ENCODE measurements at places on chromosomes 1 and 21.

- no peak for DNase-seq
Observed at GRCh38 chr1:89883030-89883379, 62.2 kb downstream of the LRRC8D start.

- peak; percentile 97 for DNase-seq
Observed at GRCh38 chr1:243944429-243945160, 94.6 kb upstream of the AKT3 start.

- peak; percentile 91 for DNase-seq
Observed at GRCh38 chr1:81414488-81415015, 386.2 kb upstream of the ADGRL2 start.

DNA sequence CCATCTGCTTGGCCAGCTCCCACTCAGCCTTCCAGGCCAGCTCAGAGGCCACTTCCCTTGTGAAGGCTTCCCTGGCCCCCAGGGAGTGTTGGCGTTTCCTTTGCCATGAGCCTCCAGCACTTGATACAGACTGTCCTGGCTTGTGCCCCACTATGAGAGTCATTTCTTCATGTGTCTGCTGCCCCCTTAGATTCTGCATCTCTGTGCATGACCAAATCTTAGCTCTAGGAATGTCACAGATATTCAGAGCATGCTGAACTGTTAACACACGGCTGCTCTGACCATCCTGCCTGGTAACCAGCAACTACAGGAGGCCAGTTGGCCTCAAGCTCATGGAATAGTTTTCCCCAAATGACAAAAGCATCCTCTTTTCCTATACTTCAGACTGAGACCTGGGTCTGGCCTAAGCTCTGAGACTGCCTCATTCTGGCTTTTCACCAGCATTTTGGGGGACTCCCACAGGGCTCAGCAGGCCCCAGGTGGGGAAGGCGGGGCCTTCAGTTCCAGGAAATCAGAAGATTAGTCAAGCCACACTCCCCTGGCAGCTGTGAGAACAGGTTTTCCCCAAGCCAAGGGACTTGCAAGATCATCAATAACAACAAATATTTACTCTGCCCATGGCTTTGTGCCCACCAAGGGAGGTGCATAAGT lies 182.6 kb upstream of the EDN2 start:
- no peak for DNase-seq

GRCh38 chr1:23699280-23700179 lies 7.9 kb downstream of the RPL11 start:
- DNase-seq = peak; percentile 61

DNA sequence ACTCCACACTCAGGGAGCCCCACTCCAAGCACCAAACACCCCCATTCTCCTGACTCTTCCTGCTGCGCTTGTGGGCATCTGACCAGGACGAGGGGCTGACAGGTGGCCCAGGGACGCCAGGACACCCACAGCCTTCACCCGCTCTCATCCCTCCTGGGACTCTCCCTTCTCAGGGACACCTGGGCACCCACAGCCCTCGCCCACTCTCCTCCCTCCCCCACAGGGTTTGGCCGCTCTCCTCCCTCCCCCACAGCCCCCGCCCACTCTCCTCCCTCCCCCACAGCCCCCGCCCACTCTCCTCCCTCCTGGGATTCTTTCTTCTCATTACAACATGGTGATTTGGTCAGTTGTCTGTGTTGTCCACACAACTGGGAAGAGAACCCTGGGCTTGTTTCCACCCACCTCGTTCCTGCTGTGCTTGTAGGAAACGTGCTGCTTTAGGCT lies 43.4 kb downstream of the PRDM15 start:
- no peak for DNase-seq

GRCh38 chr1:60427701-60428100 lies 354.1 kb upstream of the C1orf87 start:
- DNase-seq = no peak

DNA sequence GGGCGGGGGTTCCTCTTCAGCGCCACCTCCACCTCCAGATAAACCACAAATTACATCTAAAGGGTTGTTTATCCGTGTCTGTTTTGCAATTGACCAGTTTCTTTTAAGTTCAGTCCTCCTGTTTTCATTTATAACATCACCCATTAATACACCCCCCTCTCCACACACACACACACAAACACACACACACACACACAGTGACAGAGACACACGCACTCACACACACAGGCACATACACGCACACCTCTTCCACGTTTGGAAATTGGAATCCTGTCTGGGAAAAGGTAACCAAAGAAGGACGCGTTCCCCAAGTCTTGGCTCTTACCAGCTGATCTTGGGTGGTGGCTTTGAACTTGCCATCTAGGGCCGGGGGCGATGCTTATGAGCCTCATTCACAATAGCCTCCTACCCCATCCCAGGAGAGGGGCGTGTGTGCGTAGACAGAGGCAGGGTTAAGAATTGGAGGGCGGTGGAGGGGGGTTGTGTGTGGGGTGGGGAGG lies 442 bp upstream of the CSMD2 start:
- no peak for DNase-seq

DNA sequence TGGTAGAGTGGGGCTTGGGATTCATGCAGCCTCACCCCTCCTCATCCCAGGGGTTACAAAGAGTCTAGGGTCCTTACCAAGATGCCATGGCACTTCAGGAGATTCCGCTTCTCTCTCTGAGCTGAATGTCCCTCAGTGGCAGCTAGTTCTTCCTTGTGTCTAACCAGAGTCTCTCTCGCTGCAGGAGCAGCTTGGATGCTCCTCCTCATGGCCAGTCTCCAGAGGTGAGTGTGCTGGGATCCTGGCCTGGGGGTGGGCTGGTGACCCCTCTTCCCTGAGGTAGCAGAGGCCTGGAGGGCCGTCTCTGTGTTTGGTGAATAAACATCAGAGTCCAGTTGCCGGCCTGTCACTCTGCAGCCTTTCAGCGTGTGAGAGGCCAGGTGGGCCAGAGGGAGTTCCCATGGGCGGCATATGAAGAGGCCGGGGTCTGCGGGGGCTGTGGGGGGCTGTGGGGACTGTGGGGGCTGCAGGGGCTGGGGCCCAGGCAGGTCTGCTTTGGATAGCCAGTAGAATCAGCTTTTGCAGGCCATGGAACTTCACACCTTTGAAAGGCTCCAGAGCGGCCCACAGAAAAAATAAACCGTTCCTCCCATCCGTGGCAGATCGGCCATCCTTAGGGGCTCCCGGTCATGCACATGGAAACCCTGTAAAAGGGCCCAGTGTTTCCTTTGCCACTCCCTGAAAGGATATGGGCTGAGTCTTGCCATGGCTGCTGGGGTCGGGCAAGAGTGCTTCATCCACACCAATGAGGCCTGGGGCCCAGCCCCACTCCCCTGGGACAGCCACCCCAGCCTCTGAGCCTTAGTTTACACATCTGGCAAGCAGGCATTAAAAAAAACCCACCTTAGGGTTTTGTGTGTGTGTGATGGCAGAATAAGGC lies 256.4 kb downstream of the FOXD2 start:
- DNase-seq = peak; percentile 41

- no peak for DNase-seq
Observed at GRCh38 chr1:62900566-62900965, 116.6 kb downstream of the ATG4C start.

GRCh38 chr21:31132574-31133242 lies 94.4 kb upstream of the KRTAP19-8 start:
- DNase-seq = no peak

Data from islet precursor cell (in vitro differentiated cells).